ENCODE measurements at places on chromosomes 3 and 15. TPM values are rescaled to one million over a fixed set of nuclear protein-coding genes. Genes with fewer than 3 reads are reported as not detected.

KLHL40 gene
- 0.11 TPM for total RNA-seq

SLC28A2 gene
- not detected for total RNA-seq

SEMA3F gene
- total RNA-seq, result 10.8 TPM

GOLGA6L4 gene
- 1.0 TPM for total RNA-seq

ATP8B4 gene
- 3.6 TPM for total RNA-seq

THRB gene
- 24.1 TPM for total RNA-seq

GPR87 gene
- not detected for total RNA-seq
